Activated CD4-positive, alpha-beta T cell treated with anti-CD3 and anti-CD28 coated beads, Interleukin-2, amount 10 ng/mL, durations not matched to agents 7 days and 5 days (primary cell): ENCODE measurements at places on chromosomes 11 and 22.

GRCh38 chr11:111720801-111721494 lies 45.2 kb downstream of the PPP2R1B start:
- DNase-seq: no peak

GRCh38 chr11:35355102-35355749 lies 64.1 kb downstream of the SLC1A2 start:
- DNase-seq: no peak

DNA sequence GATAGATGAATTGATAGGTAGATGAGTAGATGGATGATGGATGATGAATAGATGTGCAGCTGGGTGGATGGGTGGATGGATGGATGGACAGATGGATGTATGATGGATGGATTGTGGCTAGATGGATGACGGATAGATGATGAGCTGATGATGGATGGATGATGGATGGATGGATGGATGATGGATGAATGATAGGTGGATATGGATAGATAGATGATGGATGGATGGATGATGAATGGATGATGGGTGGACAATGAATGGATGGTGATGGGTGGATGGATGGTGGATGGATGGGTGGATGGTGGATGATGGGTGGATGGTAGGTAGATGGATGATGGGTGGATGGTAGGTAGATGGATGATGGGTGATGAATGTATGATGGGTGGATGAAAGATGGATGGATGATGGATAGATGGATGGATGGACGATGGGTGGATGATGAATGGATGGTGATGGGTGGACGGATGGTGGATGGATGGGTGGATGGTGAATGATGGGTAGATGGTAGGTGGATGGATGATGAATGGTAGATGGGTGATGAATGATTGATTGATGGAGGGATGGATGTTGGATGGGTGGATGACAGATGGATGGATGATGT lies 1261.7 kb downstream of the BRD1 start:
- DNase-seq: no peak

DNA sequence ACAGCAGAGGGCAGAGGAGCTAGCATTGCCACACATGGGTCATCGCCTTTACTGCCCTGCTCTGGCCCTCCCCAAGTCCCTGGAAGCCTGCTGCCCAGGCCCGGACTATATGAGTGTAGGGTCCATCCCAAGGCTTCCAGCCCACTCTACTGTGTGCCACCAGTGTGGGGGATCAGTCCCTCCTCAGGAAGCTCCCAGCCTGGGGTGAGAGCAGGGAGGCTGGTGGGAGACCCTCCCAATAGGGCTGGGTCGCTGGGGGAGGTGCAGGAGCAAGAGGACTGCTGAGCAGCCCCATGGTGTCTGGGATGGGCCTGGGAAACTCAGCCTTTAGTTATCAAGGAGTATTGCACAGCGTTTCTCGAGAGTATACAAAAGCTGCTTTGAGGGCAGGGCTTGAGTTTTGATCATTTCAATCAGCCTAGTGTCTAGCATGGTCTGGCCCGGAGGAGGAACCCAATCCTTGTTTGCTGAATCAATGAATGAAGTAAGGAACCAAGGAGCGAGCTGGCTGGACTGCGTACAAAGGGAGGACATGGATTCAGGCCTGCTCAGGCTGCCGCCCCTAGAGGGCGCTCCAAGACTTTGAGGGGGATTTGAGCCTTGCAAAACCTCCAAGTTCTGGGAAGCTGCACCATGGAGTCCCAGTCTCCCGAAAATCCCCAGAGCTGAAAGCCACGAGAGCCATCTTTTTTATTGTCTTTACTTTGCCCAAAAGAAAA lies 89.0 kb upstream of the PARVA start:
- DNase-seq: peak; percentile 61

- peak; percentile 41 for DNase-seq
These were observed 2.1 kb upstream of the MTFP1 start for GRCh38 chr22:30423301-30423958.

DNA sequence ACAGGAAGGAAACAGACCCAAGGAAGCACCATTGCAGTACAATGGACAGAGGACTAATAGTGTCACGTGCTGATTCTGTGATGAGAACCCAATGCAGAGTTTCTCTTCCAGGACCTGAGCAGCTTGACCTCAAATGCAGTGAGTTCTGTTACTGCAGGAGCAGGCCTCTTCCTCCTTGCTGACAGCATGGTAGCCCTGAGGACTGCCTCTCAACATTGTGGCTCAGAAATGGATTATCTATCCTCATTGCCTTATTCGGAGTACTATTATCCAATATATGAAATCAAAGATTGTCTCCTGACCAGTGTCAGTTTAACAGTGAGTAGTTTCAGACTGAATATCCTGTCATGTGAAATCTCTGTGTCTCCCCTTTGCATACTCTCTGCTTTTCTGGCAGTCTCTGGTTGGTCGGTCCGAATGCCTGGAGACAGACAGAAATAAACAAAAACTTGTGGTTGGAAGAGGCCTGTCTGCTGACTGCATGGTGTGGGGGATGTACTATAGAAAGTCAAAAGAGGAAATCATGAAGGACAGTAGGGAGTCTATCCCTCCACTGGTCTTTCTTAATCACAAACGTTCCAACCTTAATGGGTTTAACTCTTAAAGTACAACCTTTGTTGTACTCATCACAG lies 6.9 kb upstream of the MS4A14 start:
- DNase-seq: no peak

GRCh38 chr11:20310137-20310536 lies 53.4 kb upstream of the HTATIP2 start:
- DNase-seq: no peak

DNA sequence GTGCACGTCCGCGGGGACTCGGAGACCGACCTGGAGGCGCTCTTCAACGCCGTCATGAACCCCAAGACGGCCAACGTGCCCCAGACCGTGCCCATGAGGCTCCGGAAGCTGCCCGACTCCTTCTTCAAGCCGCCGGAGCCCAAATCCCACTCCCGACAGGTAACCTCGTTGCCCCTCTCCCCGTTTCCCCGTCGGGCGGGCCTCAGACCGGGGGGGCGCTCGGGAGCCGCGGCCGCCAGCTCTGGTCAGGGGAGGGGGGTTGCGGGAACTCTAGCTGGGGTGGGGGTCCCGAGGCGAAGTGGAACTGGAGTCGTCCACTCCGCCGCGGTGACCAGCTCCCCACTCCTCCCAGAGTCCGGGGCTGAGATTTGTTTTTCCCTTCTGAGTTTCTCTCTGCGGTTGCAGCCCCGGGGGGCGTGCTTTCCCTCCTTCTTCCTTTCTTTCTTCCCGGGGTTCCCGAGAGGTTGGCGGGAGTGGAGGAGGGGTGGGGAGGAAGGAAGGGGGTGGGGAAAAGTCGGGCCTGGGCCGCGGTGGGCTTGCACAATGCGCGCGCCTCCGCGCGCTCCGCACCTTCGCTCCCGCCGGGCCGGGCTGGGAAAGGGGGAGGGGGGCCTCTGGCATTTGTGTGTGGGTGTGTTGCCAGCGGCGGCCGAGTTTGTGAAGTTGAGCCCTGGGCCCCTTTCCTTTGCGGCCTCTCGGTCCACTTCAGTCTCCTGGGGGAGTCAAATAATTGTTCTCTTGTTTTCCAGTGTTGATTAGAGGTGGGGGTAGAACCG lies 952 bp downstream of the YAP1 start:
- no peak for DNase-seq

- no peak for DNase-seq
These were observed 140.8 kb downstream of the PKNOX2 start for GRCh38 chr11:125305345-125305744.

- DNase-seq: no peak
These were observed 22.2 kb upstream of the RAG2 start for GRCh38 chr11:36620246-36620645.

DNA sequence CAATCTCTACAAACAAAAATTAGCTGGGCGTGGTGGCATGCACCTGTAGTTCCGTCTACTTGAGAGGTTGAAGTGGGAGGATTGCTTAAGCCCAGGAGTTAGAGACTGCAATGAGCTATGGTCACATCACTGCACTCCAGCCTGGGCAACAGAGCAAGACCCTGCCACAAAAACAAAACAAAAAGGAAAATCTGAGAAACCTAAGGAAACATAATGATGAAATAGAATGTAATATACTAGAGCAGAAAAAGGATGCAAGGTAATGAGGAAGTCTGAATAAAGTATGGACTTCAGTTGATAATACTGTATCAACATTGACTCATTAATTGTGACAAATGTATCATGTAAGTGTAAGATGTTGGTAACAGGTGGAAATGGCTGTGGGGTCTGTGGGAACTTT lies 8.1 kb downstream of the NPAS4 start:
- DNase-seq: no peak

DNA sequence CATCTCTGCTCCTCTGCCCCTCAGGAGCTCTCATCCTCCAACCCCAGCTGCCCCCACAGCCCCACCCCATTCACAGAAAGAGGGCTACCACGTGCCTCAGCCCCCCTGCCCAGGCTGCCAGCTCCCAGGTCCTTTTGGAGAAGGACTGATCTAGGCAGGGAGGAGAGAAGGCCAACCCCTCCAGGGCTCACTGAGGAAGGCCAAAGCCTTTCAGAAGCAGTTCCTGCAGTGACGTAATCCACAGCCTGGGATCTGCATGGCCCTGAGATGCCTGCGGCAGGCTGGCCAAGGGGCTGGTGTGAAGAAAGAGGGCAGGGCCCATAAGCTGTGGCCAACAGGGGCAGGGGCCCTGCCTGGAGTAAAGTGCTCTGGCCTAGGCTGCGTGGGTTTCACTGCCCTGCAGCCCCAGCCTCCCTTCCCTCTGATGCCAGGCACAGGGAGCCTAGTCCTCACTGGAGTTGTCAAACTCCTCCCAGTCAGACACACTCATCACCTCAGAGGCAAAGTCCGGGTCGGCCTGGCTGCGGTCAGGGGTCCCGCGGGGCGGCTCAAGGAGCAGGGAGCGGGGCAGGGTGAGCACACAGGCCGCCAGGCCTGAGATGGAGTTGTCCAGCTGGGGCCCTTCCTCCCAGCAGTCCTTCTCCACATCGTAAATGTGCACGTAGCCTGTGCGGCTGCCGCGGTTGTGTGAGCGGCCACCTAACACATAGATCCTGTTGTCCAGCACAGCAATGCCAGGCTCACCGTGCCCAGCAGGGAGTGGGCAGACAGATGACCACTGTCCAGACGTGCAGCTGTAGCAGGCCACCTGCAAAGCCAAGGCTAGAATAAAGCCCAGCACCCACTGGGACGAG lies 4.2 kb upstream of the SCARF2 start:
- DNase-seq: no peak

DNA sequence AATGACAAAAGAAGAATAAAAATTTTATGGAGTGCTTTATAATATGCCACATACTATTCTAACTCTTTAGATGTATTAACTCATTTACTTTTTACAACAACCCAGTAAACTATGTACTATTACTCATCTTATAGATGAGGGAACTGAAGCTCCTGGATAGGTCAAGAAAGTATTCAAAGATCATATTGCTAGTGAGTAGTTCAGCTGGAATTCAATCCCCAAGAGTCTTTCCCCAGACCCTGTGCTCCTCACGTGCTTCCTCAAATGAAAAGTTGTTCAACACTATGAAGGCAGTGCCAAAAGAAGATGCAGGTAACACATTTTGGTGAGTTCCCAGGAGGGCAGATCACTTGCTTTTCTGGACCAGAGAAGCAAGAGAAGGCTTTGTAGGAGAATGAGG lies 46.8 kb downstream of the BTG4 start:
- no peak for DNase-seq

DNA sequence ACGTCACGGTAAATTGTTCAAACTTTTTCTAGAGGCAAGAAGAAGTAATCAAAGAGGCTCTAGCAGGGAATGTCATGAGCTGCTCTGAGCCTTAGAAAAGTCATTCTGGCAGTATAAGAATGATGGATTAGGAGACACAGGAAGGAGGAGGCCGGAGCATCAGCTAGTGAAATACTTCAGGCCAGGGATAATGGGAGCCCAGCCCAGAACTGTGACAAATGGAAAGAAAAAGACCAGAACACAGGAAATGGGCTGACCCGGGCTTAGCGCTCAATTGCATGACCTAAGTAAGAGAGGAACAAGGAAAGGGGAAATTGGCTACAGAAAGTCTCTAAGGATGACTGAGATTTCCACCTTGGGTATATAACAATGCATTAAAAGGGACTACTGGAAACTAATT lies 108.6 kb downstream of the LARGE1 start:
- no peak for DNase-seq

- no peak for DNase-seq
These were observed 13.7 kb upstream of the KDM4E start for GRCh38 chr11:95011376-95011775.

DNA sequence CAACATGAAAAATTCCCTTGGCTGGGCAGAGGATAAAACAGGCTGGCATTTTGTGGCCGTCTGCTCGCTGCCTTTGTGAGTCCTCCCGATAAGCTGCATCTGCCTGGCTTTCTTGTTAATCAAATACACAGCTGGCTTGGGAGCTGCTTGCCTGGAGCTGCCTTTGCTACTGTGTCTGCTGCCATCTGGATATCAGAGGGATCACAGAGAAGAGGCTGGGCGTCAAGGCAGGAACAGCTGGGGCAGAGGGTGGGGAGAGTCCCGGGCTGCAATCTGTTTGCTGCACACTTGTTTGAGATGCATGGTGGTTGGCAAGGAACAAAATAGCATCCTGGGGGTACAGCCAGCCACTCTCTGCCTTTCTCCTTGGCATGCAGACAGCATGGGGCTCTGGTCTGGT lies 36.0 kb downstream of the COMMD9 start:
- no peak for DNase-seq

DNA sequence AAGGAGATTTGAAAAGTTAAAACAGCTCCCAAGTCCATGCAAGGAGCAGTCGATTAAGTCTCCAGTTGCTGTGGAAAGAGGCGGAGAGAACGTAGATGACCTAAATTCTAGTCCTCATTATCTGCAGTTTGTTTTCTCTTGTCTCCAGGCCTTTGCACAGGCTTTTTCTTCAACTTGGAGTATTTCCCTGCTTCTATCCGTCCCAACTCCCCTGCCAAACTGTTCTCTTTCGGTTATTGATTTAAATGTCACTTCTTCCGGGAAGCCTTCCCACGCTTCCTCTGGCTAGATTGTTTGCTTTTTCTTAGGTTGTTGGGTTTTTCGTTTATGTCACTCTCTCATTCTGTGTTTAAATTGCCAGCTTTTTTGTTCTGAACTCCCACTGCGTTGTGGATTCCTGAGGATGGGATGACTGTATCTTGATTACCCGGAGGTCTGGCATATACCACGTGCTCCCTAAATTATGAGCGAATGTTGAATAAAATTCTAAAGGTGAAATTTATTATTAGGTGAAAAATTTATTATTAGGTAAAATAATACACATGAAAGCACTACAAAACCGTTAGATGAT lies 463 bp downstream of the TMEM126B start:
- no peak for DNase-seq

DNA sequence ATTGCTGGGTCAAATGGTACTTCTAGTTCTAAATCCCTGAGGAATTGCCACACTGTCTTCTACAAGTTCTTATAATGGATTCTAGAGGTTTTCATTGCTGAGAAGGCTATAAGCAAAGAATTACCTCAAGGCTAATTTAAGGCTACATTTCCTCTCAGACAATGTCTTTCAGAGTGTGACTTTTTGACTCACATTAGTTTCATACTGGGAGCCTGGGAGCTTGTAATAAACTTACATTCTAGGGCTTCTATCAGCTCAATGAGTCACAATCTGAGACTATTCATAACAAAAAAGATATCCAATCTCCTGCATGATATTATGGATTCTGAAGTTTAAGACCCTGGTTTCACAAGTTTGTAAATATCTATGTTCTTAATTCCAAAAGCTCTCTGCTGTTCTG lies 408.7 kb downstream of the LRRC4C start:
- no peak for DNase-seq

- DNase-seq: no peak
These were observed 57.3 kb upstream of the SYT13 start for GRCh38 chr11:45343444-45343843.
